ENCODE measurements at places on chromosomes 12 and 14.
A peak's percentile ranks its signal among the peaks of the same experiment; 100 is the strongest.

DNA sequence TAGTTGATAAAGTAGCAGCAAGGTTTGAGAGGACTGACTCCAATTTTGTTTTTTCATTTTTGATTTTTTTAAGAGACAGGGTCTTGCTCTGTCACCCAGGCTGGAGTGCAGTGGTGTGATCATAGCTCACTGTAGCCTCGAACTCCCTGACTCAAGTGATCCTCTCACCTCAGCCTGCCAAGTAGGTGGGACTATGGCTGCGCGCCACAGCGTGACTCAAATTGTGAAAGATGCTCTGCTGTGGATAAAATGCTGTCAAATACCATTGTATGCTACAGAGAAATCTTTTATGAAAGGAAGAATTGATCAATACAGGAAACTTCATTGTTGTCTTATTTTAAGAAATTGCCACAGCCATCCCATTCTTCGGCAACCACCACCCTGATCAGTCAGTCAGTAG, 48.3 kb downstream of the SCN8A start:
- DNase-seq: no peak

GRCh38 chr14:59187802-59188460, 536 bp upstream of the DAAM1 start:
- DNase-seq: no peak

GRCh38 chr12:2754208-2754607, 40.6 kb upstream of the FKBP4 start:
- DNase-seq: no peak

GRCh38 chr14:54177641-54178621, 218.9 kb upstream of the CDKN3 start:
- DNase-seq: no peak

DNA sequence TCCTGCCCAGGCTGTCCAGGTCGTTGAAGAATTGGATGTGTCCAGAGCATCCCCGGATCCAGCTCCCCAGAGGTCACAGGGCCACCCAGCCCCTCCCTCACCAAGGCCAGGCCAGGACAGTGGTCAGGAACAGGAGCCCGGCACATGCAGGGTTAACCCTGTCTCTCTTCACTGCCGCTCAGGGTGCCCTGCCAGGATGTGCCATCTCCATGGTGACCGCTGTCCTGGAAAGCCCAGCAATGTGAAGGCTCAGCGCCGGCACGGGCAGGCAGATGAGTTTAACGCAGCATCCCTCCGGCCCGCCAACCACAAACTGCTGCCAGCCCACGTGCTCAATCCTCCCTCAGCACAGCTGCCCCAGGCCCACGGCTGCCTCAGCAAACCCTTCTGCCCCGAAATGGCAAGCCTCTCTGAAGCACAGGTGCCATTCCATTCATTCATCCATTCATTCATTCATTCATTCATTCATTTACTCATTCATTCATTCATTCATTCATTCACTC, 4.4 kb downstream of the TMEM179 start:
- DNase-seq: no peak

GRCh38 chr12:133023566-133023965, 13.7 kb upstream of the ZNF84 start:
- no peak for DNase-seq

DNA sequence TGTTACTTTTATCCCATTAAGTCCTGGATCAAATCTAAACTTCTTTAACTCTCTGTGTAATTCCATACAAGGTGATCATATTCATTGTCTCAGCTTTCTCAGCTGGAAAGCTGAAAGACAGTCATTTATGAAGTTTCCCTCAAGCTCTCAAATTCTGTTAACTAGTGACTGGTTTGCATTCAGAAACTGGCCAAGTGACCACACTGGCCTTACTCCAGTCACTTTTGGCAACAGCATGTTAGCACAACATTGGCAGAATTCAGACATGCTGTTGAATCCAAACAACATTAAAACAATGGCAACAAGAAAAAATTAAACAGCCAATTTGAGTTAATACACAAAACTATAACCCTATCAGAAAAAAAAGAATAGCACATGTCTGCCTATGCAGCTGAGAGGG, 343.3 kb downstream of the MDGA2 start:
- no peak for DNase-seq

DNA sequence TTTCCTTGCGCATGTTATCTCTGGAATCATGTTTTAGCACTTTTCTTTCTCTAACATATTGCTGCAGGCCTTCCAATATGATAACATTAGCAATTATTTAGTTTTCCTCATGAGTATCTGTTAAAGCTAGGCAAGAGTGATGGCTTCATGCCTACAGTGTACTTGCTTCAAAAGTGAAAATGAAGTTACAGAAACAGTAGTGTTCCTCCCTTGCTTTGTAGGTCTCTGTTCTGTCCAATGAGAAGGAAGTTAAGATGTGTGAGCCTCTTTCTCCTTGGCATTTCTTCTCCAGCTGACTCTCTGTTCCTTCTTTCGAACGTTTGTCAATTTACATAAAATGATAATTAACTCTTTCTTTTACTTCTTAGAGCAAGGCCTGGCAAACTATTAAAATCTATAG, 22.2 kb downstream of the LRRIQ1 start:
- no peak for DNase-seq

DNA sequence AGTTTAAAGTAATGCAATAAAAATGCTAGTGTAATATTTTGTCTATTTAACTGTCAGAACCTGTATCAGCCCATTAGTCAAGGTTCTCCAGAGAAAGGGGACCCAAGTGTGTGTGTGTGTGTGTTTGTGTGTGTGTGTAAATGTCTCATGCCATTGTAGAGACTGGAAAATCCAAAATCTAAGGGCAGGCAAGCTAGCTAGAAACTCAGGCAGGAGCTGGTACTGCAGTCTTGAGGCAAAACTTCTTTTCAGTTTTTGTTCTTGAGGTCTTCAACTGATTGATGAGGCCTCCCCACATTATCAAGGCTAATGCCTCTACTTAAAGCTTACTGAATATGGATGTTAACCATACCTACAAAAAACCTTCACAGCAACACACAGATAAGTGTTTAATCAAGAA, 126.7 kb downstream of the PRKD1 start:
- no peak for DNase-seq

DNA sequence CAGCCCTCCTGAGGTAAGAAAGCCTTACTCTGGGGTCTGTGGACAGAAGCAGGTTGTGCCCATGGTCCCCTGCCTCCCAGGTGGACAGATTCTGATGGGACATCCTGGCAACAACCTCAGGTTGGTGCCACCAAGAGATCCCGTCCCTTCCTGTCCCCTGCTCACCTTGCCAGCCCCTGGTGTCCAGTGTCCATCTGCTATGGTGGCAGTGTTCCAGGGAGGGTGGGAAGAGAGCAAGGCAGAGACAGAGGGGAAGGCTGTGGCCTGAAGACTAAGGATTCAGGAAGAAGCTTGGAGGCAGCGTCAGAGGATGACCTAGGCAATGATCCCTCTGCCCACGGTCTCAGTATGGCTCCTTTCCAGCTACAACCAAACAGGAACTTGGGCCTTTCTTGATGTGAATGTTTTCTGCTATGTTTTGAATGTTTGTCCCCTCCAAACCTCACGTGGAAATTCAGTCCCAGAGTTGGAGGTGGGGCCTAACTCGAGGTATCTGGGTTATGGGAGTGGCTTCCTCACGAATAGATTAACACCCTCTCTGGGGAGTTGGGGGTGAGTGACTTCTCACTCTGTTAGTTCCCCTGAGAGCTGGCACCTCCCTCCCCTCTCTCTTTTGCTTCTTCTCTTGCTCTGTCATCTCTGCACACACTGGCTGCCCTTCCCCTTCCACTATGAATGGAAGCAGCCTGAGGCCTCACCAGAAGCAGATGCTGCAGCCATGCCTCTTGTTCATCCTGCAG, 26.9 kb downstream of the IQSEC3 start:
- no peak for DNase-seq

DNA sequence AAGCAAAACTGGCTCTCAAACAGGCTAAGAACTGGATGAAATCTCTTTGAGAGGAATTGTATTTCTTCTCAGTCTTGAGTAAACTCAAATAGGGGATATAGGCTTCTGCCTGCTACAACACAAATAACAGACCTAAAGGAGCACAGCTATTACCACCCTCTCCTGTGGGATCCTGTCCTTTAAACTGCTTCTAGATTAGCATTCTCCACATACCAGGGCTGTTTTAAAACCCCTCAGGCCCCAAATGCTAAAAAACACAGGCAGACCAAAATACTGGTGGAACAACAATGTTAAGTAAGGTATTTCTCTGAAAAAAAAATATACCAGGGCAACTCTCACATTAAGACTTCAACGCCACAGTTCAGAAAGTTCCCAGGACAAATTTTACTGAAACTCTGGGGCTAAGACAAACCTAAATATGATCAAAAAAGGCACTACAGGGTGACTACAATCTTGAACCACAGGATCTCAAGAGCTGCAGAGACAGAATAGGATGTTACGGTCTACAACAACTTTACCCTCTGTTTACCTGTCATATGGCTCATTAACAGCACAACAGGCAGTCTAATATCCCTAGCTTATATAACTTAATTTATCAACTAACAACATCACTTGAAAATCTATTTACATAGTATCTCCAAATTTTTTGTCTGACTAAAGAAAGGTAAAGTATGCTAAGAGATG, 7.2 kb downstream of the CPNE8 start:
- no peak for DNase-seq

DNA sequence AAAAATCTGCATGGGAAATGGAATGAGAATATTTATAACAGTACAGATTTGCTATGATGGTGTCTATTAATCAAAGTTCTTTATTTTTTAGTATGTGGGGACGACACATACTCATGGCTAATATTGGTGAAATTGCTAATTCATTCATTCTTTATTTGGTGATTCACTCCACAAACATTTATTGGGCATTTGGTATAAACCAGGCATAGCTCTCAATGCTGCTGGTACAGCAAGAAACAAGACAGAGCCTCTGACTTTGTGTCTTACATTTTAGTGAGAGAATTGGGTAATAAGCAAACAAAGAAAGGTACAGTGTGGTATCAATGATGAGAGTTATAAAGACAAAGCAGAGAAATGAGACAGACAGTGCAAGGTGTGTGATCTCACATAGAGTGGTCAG, 129.5 kb downstream of the RGS6 start:
- no peak for DNase-seq

- DNase-seq: no peak
These were observed 101.2 kb downstream of the NELL2 start for GRCh38 chr12:44774815-44775411.

- DNase-seq: no peak
These were observed 124.7 kb downstream of the DAAM1 start for GRCh38 chr14:59313144-59313651.

- no peak for DNase-seq
These were observed 15.3 kb downstream of the DLK1 start for GRCh38 chr14:100741966-100742365.

- DNase-seq: no peak
These were observed 6.4 kb downstream of the SLC15A4 start for GRCh38 chr12:128817111-128818015.

- no peak for DNase-seq
These were observed 71.4 kb upstream of the POC1B start for GRCh38 chr12:89597210-89597609.

DNA sequence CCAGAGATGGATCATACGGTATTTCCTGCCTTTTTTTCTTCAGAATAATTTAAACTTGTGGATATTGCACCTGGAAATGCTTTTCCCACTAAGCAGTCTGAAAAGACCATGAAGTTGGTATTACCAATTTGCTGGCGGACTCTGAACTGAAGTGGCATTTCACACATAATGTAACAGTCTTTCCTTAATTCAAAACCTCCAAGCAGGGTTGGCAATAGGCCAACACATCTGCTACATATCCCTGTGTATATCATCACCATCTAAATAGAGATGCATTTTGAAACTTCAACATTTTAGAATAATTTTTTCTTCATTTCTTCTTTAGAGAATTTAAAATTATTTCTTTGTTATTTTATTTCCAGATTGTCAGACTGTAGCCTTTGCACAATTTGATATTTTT, 100.5 kb downstream of the TSPAN8 start:
- no peak for DNase-seq

- DNase-seq: no peak
These were observed 12.9 kb downstream of the RIOX1 start for GRCh38 chr14:73503648-73504047.

DNA sequence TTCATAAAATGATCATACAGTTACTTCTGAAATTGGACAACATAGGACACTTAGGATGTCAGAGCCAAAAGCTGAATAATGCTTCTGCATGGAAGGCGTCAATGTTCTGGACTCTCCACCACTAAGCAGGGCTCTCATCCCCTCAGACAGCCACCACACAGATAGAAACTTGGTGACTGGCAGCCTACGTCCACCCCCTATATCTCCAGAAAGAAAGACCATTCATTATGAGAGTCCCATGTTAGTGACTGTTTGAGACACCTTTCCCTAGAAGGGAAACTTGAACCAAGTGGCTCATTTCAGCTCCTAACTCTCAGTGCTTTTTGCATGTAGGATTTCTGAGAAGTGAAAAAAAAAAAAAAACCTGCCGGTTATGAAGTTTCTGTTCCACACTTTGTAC, 251.0 kb upstream of the FKBP4 start:
- no peak for DNase-seq

- DNase-seq: peak; percentile 41
These were observed 24.1 kb downstream of the DDX47 start for GRCh38 chr12:12837025-12837812.

DNA sequence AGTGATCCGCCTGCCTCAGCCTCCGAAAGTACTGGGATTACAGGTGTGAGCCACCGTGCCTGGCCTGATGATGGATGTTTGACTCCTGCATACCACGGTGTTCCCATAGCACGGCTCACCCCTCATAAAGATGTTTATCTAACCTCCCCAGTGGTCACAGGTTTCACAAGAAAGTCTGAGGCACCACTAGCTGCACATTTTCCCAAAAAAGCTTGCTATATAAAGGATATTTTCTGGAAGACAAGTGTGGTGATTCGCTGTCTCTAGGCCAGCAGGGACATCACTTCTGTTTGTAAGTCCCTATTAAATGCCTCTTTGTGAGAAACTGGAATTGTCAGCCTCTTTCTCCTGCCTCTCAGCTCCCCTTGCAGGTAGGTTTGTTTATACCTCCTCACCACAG, 18.3 kb downstream of the PLEK2 start:
- no peak for DNase-seq
